ENCODE measurements at places on chromosomes 16 and 17.

GRCh38 chr16:74601126-74601871 lies 5.6 kb downstream of the GLG1 start:
- DNase-seq = no peak

- DNase-seq = no peak
Observed at GRCh38 chr17:64245218-64246145, 17.6 kb downstream of the TEX2 start.

DNA sequence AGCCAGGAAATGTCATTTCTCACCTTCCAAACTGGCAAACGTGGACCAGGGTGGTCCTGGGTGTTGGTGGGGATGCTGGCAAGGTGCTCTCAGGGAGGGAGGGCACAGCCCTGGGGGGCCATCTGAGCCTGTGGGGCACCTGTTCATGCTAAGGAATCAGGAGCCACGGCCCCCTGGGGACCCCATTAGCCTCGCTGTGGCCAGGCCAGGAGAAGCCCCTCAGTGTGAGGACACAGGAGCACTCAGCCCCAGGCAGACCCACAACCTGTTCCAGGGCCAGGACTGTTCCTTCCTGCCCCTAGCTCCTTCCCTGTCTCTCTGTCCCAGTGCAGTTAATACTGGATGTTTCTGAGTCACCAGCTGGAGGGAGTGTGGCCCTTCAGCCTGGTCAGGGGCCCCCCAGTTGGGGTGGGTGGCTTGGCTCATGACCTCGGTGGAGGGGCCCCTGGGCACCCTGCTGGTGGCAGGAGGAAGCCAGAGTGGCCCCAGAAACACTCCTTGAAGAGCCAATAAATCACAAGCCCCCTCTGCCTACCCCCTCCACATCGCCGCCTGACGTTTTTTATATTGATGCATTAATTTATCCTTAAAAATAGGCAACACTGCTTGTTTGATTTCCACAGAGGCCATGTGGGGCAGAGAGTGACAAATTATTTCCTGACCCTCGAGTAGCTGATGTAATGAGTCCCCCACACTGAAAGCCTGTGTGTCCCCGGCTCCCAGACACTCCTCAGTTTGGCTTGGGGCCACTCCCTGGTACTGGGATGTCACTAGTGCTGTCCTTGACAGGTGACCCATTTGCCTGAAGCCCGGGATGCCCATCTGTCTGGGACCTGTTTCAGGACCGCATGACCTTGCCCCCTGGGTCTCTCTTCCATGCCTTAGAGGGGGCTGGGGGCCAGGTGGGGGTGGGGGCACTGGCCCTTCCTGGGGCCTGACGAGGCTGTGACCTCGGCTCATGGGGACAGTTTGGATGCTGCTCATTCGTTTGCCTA lies 22.3 kb downstream of the ACTG1 start:
- no peak for DNase-seq

DNA sequence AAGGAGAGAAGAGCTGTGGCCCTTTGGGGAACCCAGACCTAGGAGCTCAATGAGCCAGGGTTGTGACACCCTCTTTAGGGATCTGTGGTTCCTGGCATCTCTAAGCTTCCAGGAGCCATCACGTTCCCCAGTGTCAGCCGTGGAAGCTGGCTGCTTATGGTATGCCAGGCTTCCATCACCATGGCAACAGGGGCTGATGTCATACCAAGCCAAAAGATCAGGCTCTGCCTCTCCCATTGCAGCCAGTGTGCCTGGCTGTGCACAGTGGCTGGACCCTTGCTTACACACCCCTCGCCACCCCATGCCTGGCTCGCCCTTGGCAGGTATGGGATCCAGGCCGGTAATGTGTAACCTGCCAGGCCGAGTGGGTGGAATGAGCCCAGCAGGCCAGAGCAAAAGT lies 91.1 kb downstream of the SSH2 start:
- DNase-seq = no peak

DNA sequence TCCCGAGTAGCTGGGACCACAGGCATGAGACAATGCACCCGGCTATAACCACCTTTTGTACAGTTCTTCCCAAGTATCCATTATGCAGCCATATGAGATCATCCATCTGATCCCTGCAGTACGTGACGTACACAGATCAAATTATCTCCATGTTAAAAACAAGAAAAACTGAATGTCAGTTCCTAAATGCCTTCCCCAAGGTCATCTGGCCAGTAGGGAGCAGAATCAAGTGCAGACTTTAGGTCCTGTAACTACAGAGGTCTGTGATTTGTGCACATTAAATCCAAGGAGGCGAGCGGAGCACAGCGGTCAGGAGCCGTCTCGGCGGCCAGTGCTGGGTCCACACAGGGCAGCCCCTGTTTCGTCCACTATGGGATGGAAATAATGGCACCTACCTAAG lies 23.7 kb downstream of the ZCCHC14 start:
- DNase-seq = no peak

DNA sequence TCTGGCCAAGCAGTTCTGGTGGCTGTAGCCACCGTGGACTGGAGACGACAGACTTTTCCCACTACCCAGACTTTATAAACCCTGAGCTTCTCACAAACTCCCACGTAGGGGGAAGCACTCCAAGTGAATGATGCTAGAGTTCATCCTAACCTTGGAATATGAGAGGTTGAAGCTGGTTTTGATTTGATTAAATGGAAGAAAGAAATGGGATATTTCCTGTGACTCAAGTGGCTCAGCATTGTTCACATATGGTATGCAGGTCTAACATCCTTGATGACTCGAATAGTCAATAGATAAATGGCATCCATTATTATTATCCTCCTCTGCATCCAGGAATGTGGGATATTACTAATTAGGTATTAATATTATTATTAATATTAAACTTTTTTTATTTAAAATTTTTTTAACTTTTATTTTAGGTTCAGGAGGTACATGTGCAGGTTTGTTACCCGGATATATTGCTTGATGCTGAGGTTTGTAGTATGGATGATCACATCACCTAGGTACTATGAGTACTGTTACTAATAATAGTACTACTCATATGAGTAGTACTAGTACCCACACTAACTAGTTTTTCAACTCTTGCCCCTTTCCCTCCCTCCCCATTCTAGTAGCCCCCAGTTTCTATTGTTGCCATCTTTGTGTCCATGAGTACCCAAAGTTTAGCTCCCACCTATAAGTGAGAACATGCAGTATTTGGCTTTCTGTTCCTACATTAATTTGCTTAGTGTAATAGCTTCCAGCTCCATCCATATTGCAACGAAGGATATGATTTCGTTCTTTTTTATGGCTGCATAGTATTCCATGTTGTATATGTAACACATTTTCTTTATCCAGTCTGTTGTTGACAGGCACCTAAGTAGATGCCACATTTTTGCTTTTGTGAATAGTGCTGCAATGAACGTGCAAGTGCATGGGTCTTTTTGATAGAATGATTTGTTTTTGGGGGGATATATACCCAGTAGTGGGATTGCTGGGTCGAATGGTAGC lies 22.9 kb downstream of the PIK3R6 start:
- DNase-seq = no peak

DNA sequence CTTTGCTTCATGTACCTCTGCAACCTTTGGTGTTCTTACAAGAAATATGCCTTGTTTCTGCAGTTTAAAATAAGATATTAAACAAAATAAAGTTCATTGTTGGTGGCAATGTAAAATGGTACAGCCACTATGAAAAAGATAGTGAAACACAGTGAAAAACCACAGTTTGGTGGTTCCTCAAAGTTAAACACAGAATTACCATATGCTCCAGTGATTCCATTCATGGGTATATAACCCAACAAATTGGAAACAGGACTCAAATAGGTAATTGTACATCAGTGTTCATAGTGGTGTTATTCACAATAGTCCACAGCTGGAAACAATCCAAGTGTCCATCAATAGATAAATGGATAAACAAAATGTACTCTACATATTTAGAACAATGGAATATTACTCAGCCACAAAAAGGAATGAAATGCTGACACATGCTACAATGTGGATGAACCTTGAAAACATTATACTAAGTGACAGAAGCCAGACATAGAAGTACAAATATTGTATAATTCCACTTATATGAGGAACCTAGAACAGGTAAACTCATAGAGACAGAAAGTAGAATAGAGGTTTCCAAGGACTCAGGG lies 49.2 kb downstream of the CUEDC1 start:
- DNase-seq = no peak

DNA sequence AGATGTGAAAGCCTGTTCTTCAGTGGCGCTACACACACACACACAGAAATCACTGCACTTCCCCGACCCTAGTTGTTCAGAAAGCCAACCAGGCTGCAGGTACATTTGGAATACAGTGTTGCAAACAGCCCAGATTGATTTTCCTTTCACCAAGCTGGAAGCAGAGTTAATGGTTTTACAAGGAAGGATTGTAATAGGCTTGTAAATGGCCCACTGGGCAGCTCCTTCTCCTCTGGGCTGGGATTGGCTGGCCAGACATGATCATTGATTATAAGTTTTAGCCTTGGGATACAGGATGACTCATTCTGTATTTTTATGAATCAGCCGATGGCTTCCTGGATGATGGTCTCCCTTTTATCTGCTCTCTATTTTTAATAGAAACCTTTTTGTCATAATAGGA lies 2.5 kb downstream of the VAT1L start:
- DNase-seq = no peak

DNA sequence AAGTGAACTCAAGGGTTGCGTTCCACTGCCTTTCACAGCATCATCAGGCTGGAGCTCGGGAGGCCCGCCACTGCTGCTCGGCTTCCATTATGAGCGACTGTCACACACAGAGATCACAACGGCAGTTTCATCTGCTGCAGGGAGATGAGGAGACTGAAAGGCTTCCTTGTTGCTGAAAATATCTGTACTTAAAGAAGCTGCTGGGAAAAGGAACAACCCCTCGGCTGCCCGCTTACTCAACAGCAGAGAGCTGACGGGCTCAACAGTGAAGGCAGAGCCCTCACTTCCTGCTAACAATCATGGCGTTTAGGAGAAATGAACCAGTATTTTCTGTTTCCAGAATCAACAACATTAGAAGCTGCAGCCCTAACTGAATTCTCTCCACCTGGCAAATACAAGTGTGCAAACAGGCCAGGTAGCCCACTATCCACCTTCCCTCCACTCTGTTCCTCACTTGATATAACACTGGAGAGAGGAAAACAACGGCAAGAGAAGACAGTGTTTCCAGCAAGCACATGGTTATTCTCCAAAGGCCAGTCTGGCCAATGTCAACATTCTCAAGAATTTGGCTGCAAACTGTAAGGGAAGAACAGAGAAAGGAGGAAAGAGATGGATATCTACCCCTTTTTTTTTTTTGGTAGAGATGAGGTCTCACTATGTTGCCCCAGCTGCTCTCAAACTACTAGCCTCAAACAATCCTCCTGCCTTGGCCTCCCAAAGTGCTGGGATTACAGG lies 33.7 kb downstream of the MBTPS1 start:
- no peak for DNase-seq

GRCh38 chr17:1367351-1367745 lies 32.7 kb downstream of the YWHAE start:
- no peak for DNase-seq

- DNase-seq = no peak
Observed at GRCh38 chr17:59498530-59499307, 66.7 kb upstream of the DHX40 start.

GRCh38 chr17:2995377-2995776 lies 68.0 kb downstream of the OR1D5 start:
- no peak for DNase-seq

- DNase-seq = no peak
Observed at GRCh38 chr16:20399185-20399584, 5.4 kb downstream of the PDILT start.

- no peak for DNase-seq
Observed at GRCh38 chr17:51660266-51660665, 399.9 kb downstream of the UTP18 start.

DNA sequence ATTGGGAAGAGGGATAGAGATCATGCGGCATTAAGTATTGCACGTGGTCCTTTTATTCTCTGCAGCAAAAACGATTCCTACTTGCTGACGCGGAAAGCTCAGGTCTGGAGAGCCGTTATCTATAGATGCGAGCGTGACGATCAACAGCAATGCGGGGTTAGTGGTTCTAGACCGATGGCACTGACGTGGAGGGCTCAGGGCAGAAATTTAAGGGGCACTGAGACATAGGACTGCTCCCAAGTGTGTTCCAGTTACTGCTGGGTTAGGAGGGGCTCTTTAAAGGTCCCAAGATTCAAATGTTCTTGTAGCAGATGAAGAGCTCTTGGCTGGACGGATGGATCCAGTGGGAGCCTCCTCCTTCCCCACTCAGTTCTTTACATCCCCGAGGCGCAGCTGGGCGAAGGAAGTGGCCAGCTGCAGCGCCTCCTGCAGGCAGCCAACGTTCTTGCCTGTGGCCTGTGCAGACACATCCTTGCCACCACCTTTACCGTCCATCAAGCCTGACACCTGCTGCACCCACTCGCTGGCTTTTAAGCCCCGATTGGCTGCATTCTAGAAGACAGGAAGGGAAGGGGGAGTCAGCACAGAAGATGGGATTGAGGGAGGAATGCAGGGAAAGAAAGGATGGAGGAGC lies 732 bp upstream of the EXOSC6 start:
- no peak for DNase-seq

DNA sequence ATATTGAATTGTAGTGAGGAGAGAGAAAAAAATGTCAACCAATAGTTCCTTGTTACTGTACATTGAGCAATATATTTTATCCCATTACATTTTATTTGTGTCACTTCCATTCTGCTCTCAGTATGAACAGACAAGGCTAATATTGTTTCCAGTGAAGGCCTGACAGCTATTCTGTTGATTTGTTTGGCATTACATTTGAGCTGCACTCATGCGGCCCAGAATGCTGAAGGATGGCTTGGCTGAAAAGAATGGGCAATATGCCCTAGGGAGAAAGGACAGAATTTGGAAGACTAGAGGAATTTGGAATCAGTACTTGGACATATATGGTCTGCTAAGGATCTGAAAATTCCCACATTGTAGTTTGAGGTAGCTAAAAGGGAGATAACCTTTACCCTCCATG lies 1294.4 kb downstream of the CDH8 start:
- no peak for DNase-seq

DNA sequence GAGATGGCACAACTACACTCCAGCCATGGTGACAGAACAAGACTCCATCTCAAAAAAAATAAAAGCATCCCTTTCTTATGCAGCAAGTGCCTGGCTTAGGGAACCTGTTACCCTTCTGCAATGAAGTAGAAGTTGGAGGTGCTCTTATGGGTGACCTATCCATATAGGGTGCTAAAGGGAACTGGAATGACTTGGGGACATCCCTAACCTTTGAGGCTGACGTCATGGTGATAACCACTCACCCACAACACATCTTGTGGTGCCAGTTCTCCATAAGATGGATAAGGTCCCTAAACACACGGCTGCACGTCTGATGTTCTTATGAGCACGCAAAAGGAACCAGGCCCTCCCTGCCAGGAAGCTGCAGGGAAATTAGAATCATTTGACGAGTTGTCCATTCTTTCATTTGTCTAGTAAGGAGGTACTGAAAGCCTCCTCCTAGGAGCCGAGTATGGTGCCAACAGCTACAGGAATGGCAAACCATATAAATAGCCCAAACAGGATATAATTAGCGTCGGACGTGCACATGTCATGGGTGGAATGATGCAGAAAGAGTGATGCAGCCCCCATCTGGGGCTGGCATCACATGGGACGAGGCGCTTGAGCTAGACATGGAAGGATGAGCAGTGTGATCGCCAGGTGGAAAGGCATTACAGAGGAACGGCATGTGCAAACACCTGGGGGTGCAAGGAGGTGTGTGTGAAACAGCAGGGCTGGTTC lies 52.5 kb downstream of the ARHGAP27 start:
- DNase-seq = no peak

GRCh38 chr16:59455497-59455896 lies 721.4 kb upstream of the GOT2 start:
- no peak for DNase-seq

- DNase-seq = no peak
Observed at GRCh38 chr16:30488764-30489605, 16.4 kb downstream of the ITGAL start.

GRCh38 chr17:41231731-41232130 lies 518 bp upstream of the KRTAP9-3 start:
- no peak for DNase-seq

- no peak for DNase-seq
Observed at GRCh38 chr16:86096850-86097249, 197.9 kb downstream of the IRF8 start.
